ENCODE measurements at places on chromosomes 3 and 15. TPM values are rescaled to one million over a fixed set of nuclear protein-coding genes. Genes with fewer than 3 reads are reported as not detected.

The CTXND1 gene
- 0.41 TPM for total RNA-seq

The ETV5 gene
- total RNA-seq = 25.7 TPM

The COL6A5 gene
- under 0.01 TPM for total RNA-seq

The SOX14 gene
- not detected for total RNA-seq

The CCDC33 gene
- 0.41 TPM for total RNA-seq

The CYP1A1 gene
- 0.41 TPM for total RNA-seq

The LINGO1 gene
- total RNA-seq = 32.6 TPM

The GHRL gene
- total RNA-seq = not detected
